ENCODE measurements at places on chromosomes 2 and 18.

DNA sequence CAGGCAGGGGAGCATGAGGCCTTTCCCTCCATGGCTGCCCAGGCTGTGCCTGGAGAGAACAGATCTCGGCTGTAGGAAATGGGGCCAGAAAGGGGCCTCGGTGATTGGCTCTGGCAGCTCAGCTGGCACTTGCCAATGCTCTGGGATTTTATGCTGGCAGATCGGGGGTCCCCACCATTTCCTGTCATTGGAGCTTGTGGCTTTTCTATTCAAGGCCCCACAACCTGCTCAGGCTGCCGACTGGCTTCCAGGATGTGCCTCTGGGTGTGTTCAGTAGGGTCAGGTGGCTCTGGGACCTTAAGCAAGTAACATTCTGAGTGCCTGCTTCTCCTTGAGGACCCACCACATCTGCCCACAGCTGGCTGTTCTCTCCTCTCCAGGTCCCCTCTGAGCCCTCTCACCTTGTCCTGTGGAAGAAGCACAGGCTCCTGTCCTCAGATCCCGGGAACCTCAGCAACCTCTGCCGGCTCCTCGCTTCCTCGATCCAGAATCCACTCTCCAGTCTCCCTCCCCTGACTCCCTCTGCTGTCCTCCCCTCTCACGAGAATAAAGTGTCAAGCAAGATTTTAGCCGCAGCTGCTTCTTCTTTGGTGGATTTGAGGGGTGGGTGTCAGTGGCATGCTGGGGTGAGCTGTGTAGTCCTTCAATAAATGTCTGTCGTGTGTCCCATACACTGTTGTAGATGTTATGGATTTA is 4.2 kb downstream of the GNLY start:
- DNase-seq = no peak

DNA sequence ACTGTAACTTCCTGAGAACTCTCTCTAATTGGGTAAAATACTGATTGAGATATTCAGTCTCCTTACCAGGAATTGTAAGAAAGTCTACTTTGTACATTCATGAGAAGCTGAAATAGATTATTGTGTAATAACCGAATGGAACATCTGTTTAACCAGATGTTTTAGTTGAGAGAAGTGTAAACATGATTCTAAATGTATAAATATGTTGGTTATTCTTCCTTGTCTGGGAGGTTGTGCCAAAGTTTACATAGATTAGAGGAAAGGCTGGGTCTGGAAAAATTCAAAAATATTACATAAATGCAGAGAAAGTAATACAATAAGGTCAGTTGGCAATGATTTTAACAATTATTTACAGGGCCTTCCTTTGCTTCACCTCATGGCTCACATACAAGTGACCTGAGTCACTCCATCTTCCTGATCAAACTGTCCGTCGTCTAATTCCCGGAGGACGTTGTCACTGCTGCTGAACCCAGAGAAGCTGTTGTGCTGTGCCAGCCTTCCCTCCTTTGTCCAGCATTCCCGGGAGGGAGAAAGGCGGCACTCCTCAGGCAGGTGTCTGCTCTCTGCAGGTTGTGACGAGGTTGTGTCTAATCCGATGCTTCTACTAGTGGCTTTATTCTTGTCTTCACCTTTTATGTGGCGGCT is 55.9 kb downstream of the MOB4 start:
- DNase-seq = no peak

GRCh38 chr2:62787386-62787785 is 81.9 kb downstream of the EHBP1 start:
- no peak for DNase-seq

- no peak for DNase-seq
These were observed 2.0 kb upstream of the CAPN14 start for GRCh38 chr2:31219131-31219969.

- peak; percentile 30 for DNase-seq
These were observed 34.4 kb downstream of the LGALSL start for GRCh38 chr2:64488050-64488974.

GRCh38 chr2:56102866-56103265 is 80.9 kb upstream of the CCDC85A start:
- DNase-seq = no peak

DNA sequence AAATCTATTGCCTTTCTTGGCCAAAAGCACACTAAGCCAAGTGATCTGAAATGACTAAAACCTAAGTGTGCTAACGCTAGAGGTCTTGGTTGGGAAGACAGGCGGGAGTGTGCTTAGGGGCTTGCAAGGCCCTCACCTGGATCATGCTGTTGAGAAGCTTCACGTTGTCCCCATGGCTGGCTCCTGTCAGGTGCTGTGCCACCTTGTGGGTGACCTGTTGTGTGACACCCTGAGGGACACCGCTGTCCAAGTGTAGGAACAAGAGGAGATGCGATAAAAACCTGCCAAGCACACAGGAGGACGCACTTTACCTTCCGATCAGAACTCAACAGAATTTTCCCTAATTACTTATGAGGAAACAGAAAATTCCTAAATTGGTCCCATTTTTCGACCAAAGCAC is 50.8 kb downstream of the EPG5 start:
- no peak for DNase-seq

- no peak for DNase-seq
These were observed 832.8 kb upstream of the ID2 start for GRCh38 chr2:7849027-7849426.

- DNase-seq = no peak
These were observed 40.5 kb upstream of the ATG16L1 start for GRCh38 chr2:233210843-233211547.

DNA sequence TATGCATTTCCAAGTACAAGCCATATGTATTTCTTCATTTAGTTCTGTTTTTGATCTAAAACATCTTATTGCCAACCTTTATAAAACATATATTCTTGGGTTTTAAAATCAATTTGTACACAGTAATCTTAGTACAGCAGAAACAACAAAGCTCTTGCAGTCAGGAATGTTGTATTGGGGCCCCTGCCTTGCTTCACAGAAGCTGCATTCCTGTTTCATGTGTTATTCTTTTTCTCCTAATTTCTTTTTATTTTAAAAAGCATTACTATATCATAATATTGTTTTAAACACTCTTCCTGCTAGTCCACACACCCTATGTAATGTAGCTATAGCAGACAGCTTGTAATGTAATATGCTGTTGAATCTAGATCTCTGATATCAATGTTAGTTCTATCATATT is 24.0 kb downstream of the SERPINB7 start:
- no peak for DNase-seq

GRCh38 chr2:122856696-122857095 is 1101.2 kb downstream of the TSN start:
- no peak for DNase-seq

GRCh38 chr2:29033656-29034055 is 40.7 kb downstream of the PCARE start:
- DNase-seq = no peak

- no peak for DNase-seq
These were observed 299.6 kb downstream of the PAX3 start for GRCh38 chr2:221999166-221999565.

GRCh38 chr2:184004948-184005672 is 593.2 kb upstream of the ZNF804A start:
- DNase-seq = no peak

- DNase-seq = no peak
These were observed 74.6 kb downstream of the AFF3 start for GRCh38 chr2:100067784-100068183.

- no peak for DNase-seq
These were observed 18.0 kb downstream of the SPEG start for GRCh38 chr2:219452361-219453317.

DNA sequence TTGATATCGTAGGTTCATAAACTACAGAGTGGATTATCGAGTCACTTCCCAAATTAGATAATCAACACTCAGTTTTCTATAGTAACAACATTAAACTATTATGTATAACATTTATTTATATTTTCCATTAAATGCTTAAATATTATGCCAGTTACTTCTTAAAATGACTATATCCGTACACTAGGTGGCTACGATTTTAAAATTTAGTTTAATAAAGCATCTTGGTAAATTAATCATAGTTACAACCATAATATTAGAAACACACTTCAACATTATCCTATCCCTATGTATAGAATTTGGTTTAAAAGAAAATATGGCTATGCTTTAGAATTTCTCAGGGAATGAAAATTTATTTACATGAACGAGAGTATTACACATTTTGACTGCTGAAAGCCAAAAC is 80.3 kb downstream of the SLC25A12 start:
- DNase-seq = no peak

GRCh38 chr2:85248773-85249509 is 78.8 kb downstream of the TGOLN2 start:
- no peak for DNase-seq

DNA sequence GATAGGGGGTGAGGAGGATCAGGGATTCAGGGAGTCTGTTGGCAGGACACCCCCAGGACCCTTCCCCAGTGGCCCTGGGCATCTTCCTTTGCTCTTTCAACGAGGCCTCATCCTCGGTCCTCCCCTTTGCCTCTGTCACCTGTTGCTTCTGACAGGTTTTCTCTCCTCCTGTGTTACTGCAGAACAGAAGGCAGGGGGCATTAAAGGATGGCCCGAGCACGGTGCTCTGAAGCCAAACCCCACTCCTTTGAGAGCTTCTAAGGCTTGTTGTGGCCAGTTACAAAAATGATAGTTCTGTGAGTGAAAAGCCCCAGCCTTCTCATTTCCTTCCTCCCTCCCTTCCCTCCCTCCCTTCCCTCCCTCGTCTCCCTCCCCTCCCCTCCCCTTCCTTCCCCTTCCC is 82.5 kb downstream of the THNSL2 start:
- no peak for DNase-seq

DNA sequence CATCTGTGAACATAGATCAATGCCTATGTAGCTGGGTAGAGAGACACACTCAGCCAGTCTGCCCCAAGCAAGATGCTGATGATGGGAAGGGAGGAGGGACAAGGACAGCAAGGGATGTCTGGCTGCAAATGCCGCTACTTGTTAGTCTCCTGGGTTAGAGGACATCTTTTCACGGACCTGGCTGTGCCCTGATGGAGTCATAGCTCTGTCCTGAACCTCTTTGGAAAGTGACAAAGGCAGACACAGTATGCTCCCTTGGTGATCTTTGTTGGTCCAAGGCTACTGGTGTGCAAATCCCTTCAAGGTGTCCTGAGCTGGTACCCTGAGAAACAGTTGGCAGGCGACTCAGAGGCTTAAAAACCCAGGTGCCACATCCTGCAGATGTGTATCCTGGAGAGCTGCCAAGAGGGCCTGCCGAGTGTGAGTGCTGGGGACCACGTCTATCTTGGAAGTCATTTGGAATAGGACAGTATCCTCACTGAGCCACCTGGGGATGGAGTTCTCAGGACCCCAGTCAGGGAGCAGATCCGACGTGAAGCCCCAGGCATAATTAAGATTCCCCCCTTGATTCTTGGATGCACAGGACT is 10.8 kb downstream of the FOSL2 start:
- DNase-seq = no peak

DNA sequence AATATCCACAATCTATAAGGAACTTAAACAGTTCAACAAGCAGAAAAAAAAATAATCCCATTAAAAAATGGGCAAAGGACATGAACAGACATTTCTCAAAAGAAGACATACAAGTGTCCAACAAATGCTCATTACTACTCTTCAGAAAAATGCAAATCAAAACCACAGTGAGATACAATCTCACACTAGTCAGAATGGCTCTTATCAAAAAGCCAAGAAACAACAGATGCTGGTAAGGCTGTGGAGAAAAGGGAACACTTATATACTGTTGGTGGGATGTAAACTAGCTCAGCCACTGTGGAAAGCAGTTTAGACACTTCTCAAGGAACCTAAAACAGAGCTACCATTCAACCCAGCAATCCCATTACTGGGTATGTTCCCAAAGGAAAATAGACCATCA is 7.2 kb upstream of the CRYGB start:
- DNase-seq = no peak

DNA sequence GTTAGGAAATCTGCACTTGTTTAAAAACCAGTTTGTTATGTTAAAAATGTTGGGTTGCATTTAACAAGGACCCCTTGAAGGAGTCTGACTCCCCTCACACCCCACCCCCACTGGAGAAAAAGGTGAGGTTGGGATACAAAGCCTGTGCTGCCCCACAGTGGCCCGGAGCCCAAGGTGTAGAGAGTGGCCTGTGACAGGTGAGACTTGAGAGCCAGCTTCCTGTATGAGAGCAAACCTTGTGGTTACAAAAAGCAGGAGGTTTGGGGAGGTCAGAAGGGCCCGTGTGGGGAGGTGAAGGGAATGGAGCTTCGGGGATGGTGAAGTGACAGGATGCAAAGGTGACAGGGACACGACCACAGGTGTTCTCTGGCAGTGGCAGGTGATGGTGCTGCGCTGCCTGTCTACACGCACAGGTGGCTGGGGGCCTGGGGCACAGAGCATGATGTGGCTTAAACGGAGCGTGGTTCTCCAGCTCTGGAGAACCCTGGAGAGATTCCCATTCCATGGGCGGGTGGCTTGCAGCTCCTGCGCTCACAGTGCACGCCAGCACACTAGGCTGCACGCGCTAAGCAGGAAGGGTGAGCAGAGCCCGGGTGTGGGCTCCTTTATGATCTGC is 29.0 kb downstream of the IMPA2 start:
- DNase-seq = no peak

DNA sequence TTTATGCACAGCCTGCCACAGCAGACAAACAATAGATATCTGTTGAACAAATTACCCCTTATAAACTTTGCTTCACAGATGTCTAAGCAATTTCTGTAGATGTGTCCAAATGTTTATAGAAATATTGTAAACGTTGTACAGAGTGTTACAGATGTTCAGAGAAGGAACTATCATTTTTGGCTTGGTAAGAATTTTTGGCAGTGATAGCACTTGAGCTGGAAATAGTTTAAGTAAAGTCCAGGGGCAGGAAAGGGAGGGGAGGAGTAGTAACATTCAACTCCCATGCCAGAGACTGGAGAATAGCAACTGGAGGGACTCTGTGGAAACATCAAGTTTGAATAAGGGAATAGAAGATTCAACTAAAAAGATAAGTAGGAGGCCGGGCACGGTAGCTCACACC is 4.4 kb downstream of the PTRHD1 start:
- DNase-seq = no peak

DNA sequence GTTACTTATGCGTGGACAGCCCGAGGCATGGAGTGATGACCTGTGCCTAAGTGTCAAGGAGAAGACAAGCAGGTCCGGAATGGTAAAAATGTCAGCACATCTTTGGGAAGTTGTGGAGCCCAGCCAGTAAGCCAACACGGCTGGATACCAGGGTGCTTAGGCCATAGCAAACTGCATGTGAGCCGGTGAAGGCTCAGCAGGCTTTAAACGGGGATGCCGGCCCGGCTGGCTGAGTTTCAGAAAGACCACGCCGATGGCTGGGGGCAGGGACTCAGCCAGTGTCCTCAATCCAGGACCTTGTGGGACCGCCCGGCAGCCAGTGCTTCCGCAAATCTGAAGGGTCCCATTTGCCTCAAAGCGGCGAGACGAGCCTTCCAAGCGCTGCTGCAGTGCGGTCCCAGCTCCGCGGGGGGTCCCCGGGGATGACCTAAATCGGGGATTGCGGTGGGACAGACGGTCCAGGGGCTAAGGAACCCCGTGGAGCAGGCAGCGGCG is 946 bp upstream of the AGAP1 start:
- DNase-seq = no peak
